ENCODE measurements at places on chromosomes 1 and 21.

GRCh38 chr1:219264561-219264960 is 90.9 kb downstream of the LYPLAL1 start:
- DNase-seq, result no peak

DNA sequence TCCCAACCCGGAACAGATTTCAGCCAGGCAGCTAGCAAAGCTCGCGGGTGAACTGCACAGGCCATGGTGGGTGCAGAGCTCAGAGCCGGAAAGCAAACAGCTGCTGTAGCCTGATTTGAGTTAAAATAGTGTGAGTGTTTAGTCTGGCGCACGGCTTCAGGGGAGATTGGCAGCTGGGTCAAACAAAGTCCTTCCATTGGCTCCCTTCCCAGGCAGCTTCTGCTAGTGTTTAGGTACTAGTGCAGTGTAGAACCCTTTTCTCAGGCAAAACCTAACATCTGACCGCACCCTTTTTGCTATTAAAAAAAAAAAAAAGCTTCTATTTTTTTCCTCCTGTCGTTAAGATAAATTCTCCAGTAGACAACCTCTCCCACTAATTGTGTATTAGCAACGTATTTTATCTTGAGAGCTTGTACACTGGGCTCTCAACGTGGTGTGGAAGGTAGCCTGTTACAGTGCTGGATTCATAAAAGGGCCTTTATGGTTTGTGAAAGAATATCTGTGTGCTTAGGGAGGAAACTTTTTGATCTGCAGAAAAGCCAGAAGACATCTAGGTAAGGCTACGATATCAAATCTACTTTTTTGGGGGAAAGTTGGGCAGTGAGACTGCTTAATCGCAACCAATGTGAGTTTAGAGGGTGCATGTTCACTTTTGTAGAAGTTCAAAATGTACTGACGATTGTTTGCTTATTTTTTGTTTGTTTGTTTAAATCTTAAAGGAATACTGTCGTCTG is 689.6 kb downstream of the USP25 start:
- no peak for DNase-seq

- peak; percentile 70 for DNase-seq
Observed at GRCh38 chr1:160070243-160071163, 543 bp upstream of the KCNJ10 start.

DNA sequence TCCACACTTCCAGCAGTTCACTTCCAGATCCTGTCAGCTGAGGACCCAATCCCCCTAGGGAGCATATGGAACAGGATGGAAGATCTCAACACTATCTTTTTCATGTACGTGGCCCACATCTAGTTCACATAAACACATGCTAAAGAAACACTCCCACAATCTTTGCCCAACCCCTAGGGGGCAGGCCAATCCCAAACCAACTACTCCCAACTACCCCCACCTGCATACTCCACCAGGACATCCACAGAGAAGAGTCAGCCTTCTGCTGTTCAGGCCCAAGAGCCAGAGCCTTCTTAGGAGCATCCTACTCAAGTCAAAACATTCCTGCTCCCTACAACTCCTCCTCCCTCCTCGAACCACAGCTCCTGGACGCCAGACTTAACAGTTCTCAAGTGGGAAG is 5.6 kb upstream of the SLC5A9 start:
- DNase-seq, result no peak
